ENCODE measurements at places on chromosomes 16 and 17.

DNA sequence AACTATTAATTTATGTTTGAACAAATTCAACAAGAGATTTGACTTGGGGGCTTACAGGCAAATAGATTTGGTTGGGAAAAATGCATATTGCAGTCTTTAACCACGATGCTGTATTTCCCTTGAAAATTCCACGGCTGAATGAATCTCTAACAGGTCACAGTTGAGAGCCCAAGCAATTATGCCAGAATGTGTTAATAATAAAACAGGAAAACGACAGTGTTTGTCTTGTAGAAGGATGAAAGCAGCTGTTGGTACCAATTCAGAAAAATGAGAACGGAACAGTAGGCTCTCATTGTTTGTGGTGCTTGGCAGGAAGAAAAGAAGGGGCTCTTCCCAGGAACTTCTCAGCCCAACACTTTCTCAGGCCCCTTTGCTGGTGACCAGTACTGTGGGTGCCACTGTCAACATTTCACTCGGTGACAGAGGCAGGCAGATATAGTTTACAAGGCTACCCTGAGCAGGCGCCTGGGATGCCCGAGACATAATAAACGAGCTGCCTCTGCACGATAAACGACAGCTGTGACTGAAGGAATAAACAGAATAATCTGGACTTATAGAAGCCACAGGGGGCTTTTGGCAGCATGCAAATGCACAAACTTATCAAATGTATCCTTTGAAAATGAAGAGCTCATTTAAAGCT is 387.1 kb downstream of the HS3ST4 start:
- no peak for DNase-seq

GRCh38 chr17:6752068-6752909 is 3.6 kb upstream of the XAF1 start:
- peak; percentile 90 for DNase-seq

- DNase-seq = peak; percentile 95
These were observed 13.9 kb downstream of the CYB561 start for GRCh38 chr17:63431939-63432804.

GRCh38 chr17:12940699-12941098 is 77.1 kb downstream of the ELAC2 start:
- no peak for DNase-seq

DNA sequence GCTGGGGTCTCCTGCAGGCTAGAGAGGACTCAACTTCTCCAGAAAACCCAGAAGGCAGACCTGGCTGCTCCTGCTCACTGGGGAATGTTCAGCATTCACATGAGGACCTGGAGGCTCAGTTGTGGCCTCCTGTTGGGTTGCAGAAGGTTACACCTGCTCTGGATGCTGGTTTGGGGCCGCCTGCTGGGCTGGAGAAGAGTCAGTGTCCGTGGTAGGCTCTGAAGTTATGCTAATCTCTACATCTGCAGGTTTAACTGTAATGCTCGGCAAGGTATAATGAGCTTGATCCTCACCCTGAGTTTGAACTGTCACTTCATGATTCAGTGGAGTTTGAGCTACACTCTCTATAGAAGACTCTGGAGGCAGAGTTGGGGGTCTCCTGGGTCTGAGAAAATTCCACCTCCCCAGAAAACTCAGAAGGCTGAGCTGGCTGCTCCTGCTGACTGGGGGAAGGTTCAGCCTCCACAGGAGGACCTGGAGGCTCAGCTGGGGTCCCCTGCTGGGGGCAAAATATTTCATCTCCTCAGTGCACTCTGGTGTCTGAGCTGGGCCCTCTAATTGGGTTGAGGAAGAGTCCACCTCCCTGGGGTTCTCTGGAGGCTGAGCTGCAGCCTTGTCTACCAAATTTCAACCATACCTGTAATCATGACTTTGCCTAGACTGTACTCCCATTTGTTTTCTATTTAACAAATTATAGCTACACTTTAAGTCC is 23.5 kb downstream of the RDM1 start:
- no peak for DNase-seq

Data from islet precursor cell (in vitro differentiated cells).